ENCODE measurements at places on chromosomes 7 and 10.
A peak's percentile ranks its signal among the peaks of the same experiment; 100 is the strongest.

DNA sequence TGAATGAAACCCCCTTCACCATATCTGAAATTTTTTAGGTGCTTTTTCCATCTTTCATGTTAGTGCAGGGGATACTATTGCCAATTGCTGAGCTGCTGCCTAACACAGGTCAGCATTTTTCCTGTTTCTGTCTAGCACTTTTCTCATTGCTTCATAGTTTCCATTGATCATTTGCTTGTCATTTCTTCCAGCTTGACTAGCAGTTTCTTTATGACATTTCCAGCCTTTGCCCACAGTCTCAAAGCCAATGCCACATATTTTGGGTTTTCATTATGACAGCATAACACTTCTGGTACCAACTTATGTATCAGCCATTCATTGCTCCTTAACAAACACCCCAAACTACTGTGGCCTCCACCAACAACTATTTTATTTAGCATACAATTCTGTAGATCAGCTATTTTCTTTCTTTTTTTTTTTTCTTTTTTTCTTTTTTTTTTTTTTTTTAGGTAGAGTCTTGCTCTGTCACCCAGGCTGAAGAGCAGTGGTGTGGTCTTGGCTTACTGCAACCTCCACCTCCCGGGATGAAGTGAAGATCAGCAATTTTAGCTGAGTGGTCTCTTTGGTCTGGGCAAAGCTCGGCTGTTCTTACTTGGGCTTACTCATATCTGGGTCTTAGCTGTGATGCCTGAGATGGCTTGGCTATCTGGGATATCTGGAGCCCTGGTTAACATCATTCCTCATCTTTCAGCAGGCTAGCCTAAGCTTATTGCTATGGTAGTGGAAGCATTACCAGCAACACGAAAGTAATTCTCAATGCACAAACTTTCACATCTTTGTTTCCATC lies 102.3 kb downstream of the EPC1 start:
- DNase-seq = no peak

- no peak for DNase-seq
These were observed 50.7 kb downstream of the AKR1D1 start for GRCh38 chr7:138126928-138127327.

GRCh38 chr10:6321880-6322279 lies 119.1 kb downstream of the PFKFB3 start:
- DNase-seq = no peak

DNA sequence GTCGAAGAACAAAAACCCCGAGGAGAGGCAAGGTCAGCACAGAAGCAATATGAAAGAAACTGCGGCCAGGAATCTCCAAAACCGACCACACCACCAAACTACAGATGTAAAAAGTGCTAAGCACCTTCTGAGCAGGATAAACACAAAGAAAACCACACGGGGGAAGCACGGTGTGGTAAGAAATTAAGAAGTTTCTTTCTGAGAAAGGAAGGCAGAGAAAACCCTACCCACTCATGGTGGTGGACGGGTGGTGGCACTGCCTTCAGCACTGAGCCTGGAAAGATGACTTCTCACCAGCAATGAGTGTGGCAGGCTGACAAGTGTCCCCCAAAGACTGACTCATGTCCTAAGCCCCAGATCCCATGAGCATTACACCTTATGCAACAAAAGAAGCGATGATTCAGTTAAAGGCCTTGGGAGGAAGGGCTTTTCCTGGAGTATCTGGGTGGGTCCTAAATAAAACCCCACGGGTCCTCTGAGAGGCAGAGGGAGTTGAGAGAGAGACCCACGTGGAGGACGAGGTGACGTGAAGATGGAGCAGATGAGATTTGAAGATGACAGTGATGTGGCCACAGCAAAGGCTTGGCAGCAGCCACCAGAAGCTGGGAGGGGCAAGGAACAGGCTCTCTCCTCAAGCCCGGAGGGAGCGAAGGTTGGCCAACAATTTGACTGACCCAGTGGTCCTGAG lies 124.9 kb downstream of the DLG5 start:
- DNase-seq = peak; percentile 7

DNA sequence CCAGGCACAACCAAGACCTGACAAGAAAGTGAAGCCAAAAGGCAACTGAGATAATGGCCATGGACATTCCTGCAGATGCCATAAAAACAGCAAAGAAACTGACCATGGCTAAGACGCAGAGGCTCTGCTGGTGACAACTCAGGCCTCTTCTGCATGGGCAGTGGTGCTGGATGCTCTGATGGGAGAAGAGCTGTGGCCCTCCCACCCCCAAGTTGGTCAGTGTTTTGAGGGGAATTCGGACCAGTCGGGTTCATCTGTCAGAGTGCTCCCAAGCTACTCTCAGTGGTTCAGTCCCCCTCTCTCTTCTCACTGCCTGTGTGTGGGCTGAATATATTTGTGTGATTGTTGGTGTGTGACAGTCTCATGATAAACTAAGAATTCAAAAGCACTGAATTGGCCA lies 79.0 kb upstream of the GPR26 start:
- no peak for DNase-seq

GRCh38 chr7:4025210-4025609 lies 656.9 kb upstream of the FOXK1 start:
- DNase-seq = no peak

GRCh38 chr7:92584953-92585352 lies 5.2 kb downstream of the FAM133B start:
- DNase-seq = no peak

DNA sequence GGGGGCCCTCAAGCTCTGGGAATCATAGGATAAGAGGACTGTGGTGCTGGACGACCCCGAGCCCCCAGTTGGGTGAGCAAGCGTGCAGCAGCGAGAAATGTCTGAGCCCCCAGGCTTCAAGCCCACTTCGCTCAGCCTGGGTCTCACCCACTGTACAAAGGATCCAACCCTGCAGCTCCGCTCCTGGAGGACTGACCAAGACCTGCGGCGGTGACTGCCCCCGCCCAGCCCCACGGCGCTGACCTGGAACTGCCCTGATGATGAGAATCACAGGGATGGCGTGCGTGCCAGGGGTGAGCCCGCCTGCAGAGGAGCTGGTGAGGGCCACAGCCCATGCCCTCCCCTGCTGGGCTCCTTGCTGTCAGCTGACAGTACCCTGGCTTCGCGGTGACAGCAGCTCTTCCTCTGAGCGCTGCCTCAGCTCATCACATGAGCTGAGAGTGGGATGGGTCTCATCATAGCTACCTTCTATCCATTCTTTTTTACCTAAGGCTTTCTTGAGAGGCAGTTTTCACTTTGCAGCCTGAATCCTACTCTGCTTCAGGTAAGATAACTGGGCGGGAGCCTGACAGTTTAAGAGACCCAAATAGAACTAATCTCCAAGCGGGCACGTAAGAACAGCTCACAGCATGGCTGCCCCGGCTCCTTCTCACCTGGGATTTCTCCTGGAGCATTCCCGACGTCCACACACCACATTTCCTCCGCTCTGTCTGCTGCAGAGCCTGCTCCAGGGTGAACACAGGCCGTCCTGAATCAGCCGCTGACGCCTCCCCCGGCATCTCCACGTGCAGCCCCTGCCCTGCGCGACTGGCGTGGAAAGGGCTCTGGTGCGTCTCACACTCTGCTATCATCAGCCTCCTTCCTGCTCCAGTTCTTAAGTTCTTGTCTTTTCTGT lies 329.9 kb downstream of the PTPRN2 start:
- no peak for DNase-seq

GRCh38 chr10:104417637-104418292 lies 64.1 kb downstream of the CFAP58 start:
- DNase-seq = no peak

GRCh38 chr10:33661580-33662336 lies 327.3 kb upstream of the NRP1 start:
- DNase-seq = no peak

GRCh38 chr7:30027065-30027456 lies 559 bp upstream of the FKBP14 start:
- no peak for DNase-seq

DNA sequence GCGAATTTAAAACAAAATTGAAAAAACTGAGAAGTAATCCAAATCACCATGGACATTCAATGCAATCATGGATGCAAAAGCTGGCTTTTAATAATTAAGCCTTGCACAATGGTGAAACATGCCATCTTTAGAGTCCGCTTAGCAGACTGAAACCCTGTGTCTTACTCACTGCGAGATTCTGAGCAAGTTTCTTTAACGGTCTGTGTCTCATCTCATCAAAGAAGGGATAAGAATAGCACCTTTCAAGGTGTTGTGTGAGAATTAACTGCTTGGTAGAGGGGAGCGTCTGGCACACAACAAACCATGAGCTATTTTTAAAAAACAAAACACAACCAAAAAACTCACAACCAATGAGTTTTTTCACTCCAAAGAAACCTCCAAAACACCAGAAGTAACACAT lies 21.4 kb downstream of the ACBD7 start:
- DNase-seq = no peak

DNA sequence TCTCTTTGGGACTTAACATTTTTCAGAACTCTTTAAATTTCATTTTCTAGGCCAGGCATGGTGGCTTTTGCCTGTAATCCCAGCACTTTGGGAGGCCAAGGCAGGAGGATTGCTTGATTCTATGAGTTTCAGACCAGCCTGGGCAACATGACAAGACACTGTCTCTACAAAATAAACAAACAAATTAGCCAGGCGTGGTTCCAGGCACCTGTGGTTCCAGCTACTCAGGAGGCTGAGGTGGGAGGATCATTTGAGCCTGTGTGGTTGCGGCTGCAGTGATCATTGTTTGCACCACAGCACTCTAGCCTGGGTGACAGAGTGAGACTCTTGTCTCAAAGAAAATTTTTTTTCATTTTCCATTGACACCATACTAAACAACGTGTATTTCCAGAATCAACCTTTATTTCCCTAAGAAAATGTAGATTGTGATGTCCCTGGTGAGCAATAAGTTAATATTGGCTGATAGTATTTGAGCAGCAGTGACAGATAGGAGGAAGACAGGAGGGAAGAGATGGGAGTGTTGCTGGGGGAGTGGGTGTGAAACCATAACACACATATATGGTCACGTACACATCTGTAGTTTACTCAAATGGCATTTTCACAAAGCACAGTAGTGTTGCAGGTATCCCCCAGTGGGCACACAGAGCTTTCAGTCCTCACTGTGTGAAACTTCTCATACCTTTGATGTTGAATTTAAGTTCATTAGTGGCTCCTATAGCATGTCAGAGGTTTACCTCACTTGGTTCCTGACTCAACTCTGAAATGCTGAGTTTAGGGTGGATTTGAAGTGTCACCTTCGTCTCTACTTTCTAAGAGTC lies 205.6 kb downstream of the AUTS2 start:
- no peak for DNase-seq

DNA sequence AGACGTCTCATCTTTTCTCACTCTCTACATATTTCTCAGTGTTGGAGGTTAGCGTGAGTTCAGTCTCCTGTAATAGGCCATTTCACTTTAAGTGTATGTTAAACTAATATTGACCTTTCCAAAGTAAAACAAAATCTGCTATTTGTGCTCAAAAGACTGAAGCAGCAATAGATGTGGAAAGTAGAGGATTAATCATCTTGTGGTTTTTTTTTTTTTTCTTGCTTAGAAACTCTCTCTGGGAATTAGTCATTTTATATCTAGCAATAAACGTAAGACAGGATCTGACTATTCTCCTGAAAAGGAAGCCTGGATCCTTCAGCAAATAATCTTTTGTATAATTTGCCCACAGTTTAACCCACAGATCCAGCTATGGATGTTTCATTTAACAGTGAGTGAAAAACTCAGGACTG lies 81.7 kb downstream of the NRP1 start:
- DNase-seq = no peak

- no peak for DNase-seq
These were observed 2.6 kb downstream of the MET start for GRCh38 chr7:116674508-116675173.

- DNase-seq = no peak
These were observed 221.3 kb downstream of the SKIDA1 start for GRCh38 chr10:21304198-21304597.

- DNase-seq = no peak
These were observed 68.0 kb upstream of the VKORC1L1 start for GRCh38 chr7:65804887-65805286.

GRCh38 chr10:6036861-6037321 lies 25.3 kb downstream of the IL2RA start:
- no peak for DNase-seq

DNA sequence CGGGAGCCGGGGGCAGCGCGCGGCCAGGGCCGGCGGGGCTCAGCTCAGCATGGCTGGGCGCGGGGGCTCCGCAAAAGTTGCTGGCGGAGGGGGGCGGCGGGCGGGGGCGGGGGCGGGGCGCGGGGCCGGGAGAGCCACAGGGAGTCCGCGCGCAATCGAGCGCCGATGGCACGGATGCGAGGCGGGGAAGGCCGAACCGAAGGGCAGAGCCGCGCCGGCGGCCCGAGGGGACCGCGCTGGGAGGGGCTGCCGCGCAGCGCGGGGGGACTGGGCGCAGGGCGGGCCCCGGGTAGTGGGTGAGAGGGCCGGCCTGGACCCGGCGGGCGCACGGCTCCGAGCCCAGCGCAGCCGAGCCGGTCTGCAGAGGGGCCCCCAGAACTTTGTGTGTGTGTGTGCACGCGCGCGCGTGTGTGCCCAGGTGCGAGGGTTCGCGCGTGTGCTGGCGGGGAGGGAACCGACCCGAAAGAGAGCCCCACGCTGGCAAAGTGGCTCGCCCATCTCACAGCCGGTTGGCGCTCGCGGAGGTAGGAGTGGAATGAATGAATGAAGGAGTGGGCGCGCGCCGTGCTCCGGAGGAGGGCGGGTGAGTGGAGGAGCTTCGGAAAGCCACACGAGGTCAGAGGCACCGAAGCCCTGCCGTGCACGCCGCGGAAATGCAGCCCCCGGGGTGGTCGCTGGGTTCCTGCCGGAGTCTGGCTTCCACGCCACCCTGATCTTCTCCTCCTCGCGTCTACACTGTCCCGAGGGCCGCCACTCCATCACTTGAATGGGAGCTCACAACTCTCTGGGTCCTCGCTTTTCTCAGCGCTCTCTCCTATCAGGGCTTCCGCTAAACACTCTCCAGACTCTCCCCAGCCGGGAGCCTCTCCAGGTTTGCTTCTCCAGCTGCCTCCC lies at the start of gene HIPK2:
HIPK2 (minus strand) TSS at position 51 of the 894 bp plus-strand sequence. CDS start 375 bp downstream, outside the sequence.
- DNase-seq = no peak

DNA sequence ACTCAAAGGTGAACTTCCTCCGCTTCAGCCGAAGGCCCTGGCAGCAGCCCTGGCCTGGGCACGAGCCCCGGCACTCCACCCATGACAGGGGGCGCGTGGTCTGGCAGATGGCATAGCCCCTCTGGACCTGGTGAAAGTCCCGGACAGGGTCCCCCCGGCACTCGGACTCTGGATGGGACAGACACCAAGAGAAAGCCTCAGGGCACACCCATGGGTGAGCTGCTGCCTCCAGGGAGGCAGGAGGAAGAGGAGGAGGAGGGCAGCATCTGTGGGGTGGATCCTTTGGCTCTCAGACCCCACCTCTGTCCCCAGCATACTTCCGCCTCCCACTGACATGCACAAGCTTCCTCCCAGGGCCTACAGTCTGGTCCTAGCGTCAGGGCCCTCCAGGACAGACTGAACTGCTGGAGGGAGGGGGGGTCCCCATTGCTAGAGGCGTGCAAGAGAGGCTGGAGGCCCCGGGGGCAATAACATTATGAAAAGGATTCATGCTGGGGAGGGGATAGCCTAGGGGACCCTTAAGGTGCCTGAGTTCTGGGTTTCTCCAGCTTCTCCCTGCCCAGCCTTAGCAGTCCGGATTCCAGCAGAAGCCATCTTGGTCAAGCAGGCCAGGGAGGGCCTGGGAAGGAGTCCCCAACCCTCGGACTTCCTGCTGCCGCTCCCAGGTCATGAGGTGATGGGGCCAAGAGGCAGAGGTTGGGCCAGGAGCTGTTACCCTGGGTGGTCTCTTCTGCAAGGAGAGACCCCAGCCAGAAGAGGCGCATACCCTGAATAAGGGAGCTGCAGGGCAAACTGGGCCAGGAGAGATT lies 169.3 kb downstream of the LCOR start:
- no peak for DNase-seq
